ENCODE measurements at places on chromosomes 1 and 21. TPM values are rescaled to one million over a fixed set of nuclear protein-coding genes. Genes with fewer than 3 reads are reported as not detected.

DNA sequence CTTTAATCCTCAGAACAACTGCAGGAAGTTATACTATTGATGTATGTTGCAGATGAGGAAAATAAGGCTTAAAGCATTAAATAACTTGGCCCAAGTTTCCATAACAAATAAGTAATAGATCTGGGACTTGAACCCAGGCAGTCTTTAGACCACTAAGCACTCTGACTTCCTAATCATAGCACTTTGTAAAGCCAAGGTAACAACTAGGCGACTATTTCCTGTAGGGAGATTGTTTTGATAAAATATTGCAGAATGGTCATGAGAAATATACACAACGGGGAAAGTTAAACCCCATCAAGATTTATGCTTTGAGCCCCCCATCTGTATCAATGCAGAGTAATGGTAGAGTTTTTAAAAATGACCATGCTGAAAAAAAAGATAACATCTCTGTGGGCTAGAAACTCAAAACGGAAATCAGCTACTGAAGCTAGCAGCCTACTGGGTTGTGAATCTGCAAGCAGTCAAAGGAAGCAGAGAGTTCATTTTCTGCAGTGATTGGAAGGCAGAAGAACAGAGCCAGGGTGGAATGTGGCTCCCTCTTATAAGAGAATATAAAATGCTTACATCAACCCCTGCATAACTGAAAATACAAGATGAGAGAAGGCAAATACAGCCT lies 111.2 kb upstream of the OLIG2 start:
- no peaks in the 10 kb centered on the region for H3K27me3 ChIP-seq
- H3K4me1 ChIP-seq, result no peaks in the 10 kb centered on the region
- H3K27ac ChIP-seq, result no peak overlapping the region

TAS1R1 gene
- not detected for total RNA-seq

GRCh38 chr1:40782371-40782956 lies 1.1 kb upstream of the KCNQ4 start:
- no peaks in the 10 kb centered on the region for H3K4me1 ChIP-seq
- H3K4me3 ChIP-seq, result no peak overlapping the region
- no peaks in the 10 kb centered on the region for H3K36me3 ChIP-seq
- no peaks in the 10 kb centered on the region for H3K27me3 ChIP-seq
- no peak overlapping the region for H3K27ac ChIP-seq

IL20 gene
- not detected for total RNA-seq

TFF2 gene
- total RNA-seq, result 4.4 TPM

CHIT1 gene
- total RNA-seq, result 0.38 TPM

SPRR5 gene
- not detected for total RNA-seq

- no peaks in the 10 kb centered on the region for H3K36me3 ChIP-seq
- H3K27me3 ChIP-seq, result no peaks in the 10 kb centered on the region
- H3K4me3 ChIP-seq, result peak within 1 kb of the TSS; percentile 31
Measured at GRCh38 chr1:166838766-166839599, at the start of gene POGK. POGK (plus strand) TSS chr1:166839475; CDS start chr1:166840957, 1,482 bp downstream.

DNA sequence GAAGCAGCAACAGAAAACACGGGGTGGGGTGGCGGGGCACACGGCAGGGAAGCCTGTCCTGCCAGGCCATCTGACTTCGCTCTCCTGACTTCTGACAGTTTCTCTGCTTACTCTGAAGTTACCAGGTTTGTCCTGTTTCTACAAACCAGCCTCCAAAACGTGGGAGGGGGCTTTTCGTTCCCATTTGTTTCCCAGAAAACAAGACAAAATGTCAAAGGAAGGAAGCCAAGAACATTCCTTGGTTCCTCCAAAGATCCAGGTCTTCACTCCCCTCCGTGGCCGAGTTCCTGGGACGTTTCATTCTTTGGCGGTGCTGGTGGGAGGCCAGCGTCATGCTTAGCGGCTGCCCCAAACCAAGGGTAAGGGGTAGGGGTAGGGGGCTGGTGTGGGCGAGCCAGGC lies 49.6 kb downstream of the MEGF6 start:
- H3K36me3 ChIP-seq, result no peaks in the 10 kb centered on the region
- H3K4me3 ChIP-seq, result no peak overlapping the region
- no peak overlapping the region for H3K27ac ChIP-seq
- no peak for DNase-seq
- no peaks in the 10 kb centered on the region for H3K4me1 ChIP-seq

DNA sequence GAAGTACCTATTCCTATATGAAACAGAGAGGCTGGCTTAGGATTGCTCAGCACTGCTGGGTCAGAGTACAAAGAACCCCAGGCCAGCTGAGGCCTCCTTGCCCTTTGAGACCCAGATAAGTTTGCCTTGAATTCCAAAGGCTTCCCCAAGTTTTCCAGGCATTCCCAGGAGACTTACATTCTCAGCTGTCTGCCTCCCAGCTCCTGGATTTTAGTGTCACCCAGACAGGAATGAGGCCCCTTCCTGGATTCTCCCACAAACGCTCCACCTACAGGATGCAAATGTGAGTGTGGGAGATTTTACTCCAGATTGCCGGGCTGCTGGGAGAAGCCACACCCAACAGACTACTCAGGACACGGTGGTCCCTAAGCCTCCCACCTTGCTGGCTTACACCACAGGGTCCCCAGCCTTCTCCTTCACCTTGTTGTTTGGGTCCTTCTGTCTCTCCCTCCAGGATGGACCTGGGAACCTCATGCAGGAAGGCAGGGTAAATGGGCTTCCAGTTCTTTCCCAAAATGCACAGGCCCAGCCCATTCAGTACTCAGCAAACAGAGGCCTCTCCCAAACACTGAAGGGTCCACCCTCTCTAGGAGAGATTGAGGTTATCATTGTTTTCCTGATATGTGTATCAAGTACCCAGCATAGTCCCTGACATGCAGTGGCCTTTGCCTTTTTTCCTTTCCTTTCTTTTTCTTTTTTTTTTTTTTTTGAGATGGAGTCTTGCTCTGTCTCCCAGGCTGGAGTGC lies 10.6 kb downstream of the RHBG start:
- no peaks in the 10 kb centered on the region for H3K36me3 ChIP-seq
- no peak overlapping the region for H3K4me3 ChIP-seq
- H3K4me1 ChIP-seq, result no peaks in the 10 kb centered on the region
- no peak for DNase-seq
- H3K27ac ChIP-seq, result no peak overlapping the region

DNA sequence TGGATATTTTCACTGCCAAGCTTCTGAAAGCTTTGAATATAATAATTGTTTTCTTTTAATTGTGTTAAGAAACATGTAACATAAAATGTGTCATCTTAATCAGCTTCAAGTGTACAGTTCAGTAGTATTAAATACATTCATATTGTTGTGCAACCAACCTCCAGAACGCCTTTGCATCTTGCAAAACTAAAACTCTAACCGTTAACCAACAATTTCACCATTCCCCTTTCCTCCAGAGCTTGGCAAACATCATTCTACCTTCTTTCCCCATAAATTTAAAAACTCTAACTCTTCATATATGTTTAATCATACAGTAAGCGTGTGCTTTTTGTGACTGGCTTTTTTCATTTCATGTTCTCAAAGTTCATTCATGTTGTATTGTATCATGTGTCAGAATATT lies 2.1 kb downstream of the MNDA start:
- no peaks in the 10 kb centered on the region for H3K27me3 ChIP-seq
- H3K4me1 ChIP-seq, result no peaks in the 10 kb centered on the region
- no peak for DNase-seq
- H3K4me3 ChIP-seq, result no peak overlapping the region
- no peak overlapping the region for H3K27ac ChIP-seq
- no peaks in the 10 kb centered on the region for H3K36me3 ChIP-seq

GRCh38 chr1:68225781-68226180 lies 6.5 kb downstream of the WLS start:
- no peak overlapping the region for H3K27ac ChIP-seq
- H3K27me3 ChIP-seq, result no peaks in the 10 kb centered on the region
- H3K36me3 ChIP-seq, result no peaks in the 10 kb centered on the region
- H3K4me1 ChIP-seq, result peaks cover 45% of the 10 kb centered on the region
- H3K4me3 ChIP-seq, result no peak overlapping the region
- DNase-seq, result no peak

DNA sequence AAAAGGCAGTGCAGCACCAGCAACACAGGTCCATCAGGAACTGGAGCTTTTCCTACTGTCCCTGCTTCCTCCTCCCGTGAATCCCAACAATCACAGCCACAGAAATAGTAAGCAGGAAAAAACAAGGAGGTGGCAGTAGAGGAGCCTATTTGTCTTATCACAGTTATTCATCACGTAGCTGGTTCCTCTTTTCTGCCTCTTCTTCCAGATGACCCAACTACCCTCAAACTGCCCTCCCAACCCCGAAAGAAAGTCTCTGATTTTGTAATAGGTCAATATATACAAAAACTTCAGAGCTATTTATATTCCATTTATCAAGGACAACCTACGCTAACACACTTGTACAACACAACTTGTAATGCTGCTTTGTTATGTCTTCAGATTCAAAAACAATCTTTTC lies 21.4 kb downstream of the GNB1 start:
- H3K27ac ChIP-seq, result no peak overlapping the region
- H3K36me3 ChIP-seq, result no peaks in the 10 kb centered on the region
- no peak overlapping the region for H3K4me3 ChIP-seq

DNA sequence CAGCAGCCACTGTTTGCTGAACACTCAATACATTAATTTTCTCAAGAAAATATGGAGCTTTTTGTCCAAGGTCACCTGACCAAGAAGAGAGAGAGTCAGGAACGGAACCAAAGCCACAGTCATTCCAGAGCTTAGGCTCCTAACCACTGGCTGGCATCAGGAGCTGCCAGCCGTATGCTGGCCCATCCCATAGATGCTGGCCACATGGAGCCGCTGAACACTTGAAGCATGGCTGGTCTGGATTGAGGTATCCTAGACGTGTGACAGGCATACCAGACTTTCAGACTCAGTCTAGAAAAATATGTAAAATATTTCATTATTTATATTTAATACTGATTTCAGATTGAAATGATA lies 458.7 kb downstream of the MATN1 start:
- H3K4me3 ChIP-seq, result no peak overlapping the region
- H3K27ac ChIP-seq, result no peak overlapping the region
- H3K27me3 ChIP-seq, result no peaks in the 10 kb centered on the region
- DNase-seq, result no peak
- H3K4me1 ChIP-seq, result no peaks in the 10 kb centered on the region

- no peak overlapping the region for H3K27ac ChIP-seq
- no peak for DNase-seq
- no peak overlapping the region for H3K4me3 ChIP-seq
- no peaks in the 10 kb centered on the region for H3K4me1 ChIP-seq
- no peaks in the 10 kb centered on the region for H3K36me3 ChIP-seq
Measured at GRCh38 chr21:36888466-36888865, 78.0 kb downstream of the HLCS start.

DNA sequence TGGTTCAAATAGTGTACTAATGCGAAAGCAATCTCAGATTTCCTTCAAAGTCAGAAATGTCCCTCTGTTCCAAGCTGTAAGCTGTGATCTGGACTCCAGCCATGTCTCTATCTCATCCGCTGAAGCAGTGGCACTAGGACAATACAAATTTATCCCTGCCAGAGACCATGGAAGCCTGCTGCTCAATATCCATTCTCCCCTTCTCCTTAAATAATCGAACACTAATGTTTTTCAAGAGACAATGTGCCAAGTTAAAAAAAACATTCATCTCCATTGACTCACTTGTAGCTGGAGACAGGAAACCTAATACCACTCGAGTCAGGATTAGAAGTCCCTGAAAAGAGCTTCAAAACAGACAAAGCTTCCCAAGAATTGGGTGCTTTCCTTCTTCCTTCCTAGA lies 38.5 kb upstream of the PGBD5 start:
- H3K36me3 ChIP-seq, result no peaks in the 10 kb centered on the region
- no peak overlapping the region for H3K27ac ChIP-seq
- DNase-seq, result no peak
- H3K4me1 ChIP-seq, result peaks cover 2% of the 10 kb centered on the region

- DNase-seq, result no peak
- H3K4me3 ChIP-seq, result no peak overlapping the region
- no peak overlapping the region for H3K27ac ChIP-seq
- H3K27me3 ChIP-seq, result peaks cover 5% of the 10 kb centered on the region
- no peaks in the 10 kb centered on the region for H3K36me3 ChIP-seq
- no peaks in the 10 kb centered on the region for H3K4me1 ChIP-seq
Measured at GRCh38 chr21:31555741-31556191, 103.7 kb upstream of the SOD1 start.

ZBTB18 gene
- 14.1 TPM for total RNA-seq

DNA sequence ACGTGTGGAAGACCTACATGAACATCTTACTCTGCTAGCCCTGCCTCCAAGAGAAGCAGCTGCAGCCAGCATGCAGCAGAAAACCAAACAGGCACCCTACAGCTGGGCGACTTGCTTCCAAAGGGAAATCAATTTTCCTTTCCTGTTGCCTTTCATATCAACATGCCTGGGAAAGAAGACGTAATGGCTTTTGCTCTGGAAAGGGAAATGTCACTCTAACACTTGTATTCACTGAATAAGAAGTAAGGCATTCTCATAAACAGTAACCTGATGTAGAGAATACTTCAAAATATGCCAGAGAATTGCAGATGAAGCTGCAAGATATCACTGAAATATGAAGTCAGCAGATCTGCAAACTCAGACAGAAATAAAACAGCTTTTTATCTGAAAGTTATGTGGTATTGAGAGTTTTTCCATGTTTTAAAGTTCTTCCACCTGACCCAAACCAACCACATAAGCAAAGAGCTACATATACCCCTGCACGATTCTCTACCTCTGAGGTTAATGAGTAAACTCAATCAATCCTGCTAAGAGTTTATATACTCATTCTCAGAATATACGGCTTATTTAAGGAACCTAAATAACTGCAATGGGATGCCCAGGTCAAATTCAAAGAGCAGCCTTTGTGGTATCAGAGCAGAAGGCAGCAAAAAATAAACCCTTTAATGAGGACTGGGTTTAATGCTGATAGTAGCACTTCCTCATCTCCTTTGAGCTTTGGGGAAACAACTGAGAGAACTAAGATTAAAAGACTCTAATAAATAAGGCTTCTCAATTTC lies 150.9 kb downstream of the RERE start:
- peaks cover 73% of the 10 kb centered on the region for H3K4me1 ChIP-seq
- no peak overlapping the region for H3K27ac ChIP-seq
- no peaks in the 10 kb centered on the region for H3K36me3 ChIP-seq
- no peak for DNase-seq
- H3K27me3 ChIP-seq, result no peaks in the 10 kb centered on the region
- H3K4me3 ChIP-seq, result no peak overlapping the region

- H3K27me3 ChIP-seq, result no peaks in the 10 kb centered on the region
- H3K36me3 ChIP-seq, result no peaks in the 10 kb centered on the region
- H3K4me3 ChIP-seq, result no peak overlapping the region
- no peak for DNase-seq
- H3K4me1 ChIP-seq, result no peaks in the 10 kb centered on the region
Measured at GRCh38 chr1:2115702-2116341, 65.6 kb downstream of the PRKCZ start.

LAX1 gene
- total RNA-seq, result 0.32 TPM

GRCh38 chr1:94468708-94469107 lies 50.5 kb downstream of the ABCD3 start:
- no peak overlapping the region for H3K4me3 ChIP-seq
- no peaks in the 10 kb centered on the region for H3K4me1 ChIP-seq
- no peak overlapping the region for H3K27ac ChIP-seq
- no peaks in the 10 kb centered on the region for H3K36me3 ChIP-seq
